ENCODE measurements at places on chromosomes 12 and 14.

DNA sequence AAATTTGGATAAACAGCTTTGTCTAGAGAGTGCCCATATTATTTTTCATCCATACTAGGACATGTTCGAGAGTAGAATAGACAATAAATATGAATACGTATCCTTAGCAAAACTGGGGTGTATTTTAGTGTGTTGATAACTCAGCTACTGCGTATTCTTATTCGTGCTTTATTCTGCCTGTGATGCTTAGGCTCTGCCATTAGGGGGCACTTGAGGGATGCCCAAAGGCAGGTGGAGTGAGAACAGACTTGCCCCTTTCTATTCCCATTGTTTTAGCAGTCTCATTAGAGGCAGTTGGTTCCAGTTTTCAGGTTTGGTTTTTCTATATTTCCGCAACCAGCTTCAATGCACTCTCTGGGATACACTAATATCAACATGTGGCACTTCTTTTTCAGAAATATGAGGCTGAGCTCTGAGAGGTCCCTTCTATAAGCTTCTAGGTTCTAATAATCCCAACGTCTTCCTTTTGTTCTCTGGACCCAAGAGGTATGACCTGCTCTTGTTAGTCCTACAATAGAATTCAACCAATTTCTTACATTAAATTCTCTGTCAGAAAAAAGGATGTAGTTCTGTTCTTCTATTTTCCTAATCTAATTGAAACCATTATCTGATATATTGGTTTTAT is 985.7 kb upstream of the FBXO33 start:
- DNase-seq = peak; percentile 7

DNA sequence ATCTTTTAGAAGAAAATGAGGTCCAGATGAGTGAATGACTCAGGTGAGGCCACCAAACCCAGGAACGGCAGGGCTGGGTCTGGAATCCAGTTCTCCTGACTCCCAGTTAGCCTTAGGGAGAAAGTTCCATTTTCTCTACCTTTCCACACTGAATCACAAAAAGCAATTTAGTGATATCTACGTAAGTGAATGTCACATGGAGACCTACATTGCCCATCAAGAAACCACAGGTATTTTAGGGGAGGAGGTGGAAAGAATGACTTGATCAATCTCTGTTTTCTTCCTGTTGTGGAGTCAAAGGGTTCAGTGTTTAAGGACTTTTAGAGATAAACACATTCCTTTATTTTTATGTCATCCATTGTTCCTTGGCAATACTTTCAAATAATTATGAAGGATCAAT is 106.9 kb upstream of the PTPRB start:
- DNase-seq = no peak

- DNase-seq = no peak
Observed at GRCh38 chr12:104600790-104601739, 144.3 kb downstream of the CHST11 start.

DNA sequence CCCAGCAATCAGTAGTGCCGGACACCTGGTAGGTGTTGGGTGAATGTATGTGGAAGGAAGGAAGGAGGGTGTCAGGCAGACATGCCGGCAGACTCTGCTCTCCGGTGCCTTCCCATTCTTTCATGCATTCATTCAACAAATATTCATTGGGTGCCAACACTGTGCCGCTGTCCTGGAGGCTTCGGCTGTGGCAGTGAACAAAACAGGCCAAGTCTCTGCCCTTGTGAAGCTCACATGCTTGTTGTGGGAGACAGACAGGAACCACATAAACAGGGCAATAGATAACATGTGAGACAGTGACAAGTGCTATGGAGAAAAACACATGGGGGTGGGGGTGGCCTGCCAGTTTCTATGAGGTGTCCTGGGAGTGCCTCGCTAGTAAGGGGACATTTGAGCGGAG is 56.5 kb upstream of the ATF1 start:
- no peak for DNase-seq

- DNase-seq = peak; percentile 42
Observed at GRCh38 chr12:65074932-65075331, 46.2 kb downstream of the WIF1 start.

GRCh38 chr12:102061096-102061559 is 663 bp downstream of the WASHC3 start:
- DNase-seq = peak; percentile 81

DNA sequence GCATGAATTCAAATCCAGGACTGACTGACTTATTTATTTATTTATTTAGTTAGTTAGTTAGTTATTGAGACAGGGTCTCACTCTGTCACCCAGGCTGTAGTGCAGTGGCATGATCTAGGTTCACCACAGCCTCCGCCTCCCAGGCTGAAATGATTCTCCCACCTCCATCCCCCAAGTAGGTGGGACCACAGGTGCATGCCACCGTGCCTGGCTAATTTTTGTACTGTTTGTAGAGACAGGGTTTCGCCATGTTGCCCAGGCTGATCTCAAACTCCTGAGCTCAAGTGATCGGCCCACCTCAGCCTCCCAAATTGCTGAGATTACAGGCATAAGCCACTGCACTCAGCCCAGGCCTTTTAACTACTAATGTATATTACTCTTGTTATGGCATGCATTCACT is 36.0 kb downstream of the BTG1 start:
- no peak for DNase-seq

DNA sequence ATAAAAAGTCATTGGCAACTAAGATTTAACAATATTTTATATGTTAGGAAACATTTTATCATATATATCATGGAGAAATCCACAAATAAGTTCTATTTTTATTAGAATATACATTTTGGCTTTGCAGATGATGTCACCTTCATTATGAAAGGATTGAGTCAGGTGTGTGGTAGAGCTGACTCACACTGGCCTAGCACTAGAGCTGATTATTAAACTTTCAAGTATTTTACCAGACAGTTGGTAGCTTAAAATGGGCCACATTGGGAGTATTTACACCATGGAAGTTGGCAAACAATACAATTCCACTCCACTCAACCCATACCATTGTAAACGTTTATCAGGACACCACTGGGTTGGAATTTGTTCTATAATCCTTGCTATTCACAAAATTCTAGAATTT is 1036.6 kb downstream of the TRHDE start:
- DNase-seq = no peak

GRCh38 chr12:27031531-27031930 is 9.2 kb downstream of the MED21 start:
- no peak for DNase-seq

- no peak for DNase-seq
Observed at GRCh38 chr12:112750971-112751370, 40.6 kb upstream of the RPH3A start.

- DNase-seq = no peak
Observed at GRCh38 chr14:96135285-96135684, 69.4 kb upstream of the BDKRB2 start.

- no peak for DNase-seq
Observed at GRCh38 chr12:47012552-47012951, 66.9 kb upstream of the PCED1B start.

GRCh38 chr14:78104160-78104559 is 66.0 kb upstream of the NRXN3 start:
- DNase-seq = no peak

- no peak for DNase-seq
Observed at GRCh38 chr12:132484183-132484890, 5.6 kb upstream of the FBRSL1 start.

DNA sequence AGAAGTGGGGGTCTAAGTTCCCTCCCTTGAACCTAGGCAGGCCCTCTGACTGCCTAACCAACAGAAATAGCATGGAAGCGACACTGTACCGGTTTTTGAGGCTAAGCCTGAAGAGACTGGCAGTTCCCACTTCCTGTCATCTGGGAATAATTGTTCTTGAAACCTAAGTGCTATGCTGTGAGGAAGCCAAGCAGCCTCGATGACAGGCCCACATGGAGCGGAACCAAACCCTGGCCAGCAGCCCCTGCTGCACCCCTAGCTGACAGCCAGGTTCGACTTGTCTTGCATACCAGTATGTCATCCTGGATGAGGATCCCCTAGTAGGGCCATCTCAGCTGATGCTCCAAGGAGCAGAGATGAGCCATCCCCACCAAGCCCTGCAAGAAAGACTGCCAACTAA is 6.4 kb upstream of the GPR68 start:
- DNase-seq = no peak

GRCh38 chr12:66808606-66809005 is 129.7 kb upstream of the GRIP1 start:
- DNase-seq = no peak

GRCh38 chr14:68233101-68233784 is 413.7 kb downstream of the RAD51B start:
- no peak for DNase-seq

- DNase-seq = no peak
Observed at GRCh38 chr12:111249018-111249370, 119.9 kb downstream of the PHETA1 start.

DNA sequence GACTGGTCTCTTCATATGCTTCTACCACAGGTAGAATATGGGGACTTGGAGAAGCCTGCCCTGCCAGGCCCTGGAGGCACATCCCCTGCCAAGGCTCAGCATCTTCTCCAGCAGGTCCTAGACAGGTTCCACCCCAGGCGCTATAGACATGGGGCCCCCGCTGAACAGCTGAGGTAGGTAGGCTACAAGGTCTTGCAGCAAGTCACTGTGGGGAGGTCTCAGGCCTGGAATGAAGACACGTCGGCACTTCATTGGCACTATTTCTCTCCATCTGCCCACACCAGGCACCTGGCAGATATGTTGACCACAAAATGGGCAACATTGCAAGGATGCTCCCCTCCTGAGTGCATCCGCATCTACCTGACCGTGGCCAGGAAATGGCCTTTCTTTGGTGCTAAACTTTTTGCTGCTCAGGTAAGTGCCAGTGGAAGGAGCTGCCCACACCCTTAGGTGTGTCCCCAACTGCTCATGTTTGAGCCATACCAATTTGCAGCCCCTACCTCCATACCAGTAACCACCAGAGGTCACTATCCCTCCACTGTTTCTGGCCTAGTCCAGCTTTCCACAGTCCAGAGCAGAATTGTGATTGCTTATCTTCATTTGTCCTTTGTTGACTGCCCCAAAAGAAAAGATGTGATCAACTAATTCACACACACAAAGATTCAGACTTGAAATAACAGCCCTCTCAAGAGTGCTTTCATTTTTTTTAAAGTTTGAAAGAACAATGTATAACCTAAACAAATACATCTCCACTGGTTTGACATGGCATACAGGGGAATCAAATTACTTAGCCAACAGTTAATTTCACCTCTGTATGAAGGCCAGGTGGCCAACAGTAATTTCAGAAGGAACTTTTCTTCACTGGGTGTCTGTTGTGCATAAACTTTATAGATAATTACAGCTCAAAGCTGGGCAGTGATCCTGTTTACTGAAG is 16.1 kb downstream of the PIGH start:
- DNase-seq = peak; percentile 67

- DNase-seq = peak; percentile 31
Observed at GRCh38 chr14:32564596-32564995, 235.5 kb downstream of the AKAP6 start.

GRCh38 chr12:109188108-109188712 is 71.8 kb downstream of the ACACB start:
- DNase-seq = no peak

GRCh38 chr12:115455268-115455681 is 771.3 kb upstream of the TBX3 start:
- no peak for DNase-seq

GRCh38 chr14:71238835-71239234 is 331.6 kb downstream of the PCNX1 start:
- DNase-seq = no peak

GRCh38 chr14:53450871-53451270 is 297.7 kb upstream of the DDHD1 start:
- no peak for DNase-seq

DNA sequence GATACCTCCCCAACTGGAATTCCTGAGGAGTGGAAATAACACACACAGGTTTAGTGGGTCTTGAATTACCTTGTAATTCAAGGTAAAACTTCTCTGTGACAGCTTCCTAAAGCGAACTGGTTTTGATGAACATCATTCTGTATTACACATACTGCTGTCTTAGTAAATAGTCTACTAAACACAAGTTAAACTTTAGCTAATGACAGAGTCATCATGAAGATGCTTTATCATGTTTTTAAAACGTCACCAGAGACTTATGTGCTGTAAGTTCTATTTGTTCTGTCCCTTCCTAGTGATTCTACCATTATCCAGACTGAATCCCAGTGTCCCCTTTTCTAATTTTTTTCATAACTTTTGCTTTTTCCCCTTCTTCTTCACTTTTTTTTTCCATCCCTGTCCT is 11.6 kb upstream of the GXYLT1 start:
- DNase-seq = no peak

DNA sequence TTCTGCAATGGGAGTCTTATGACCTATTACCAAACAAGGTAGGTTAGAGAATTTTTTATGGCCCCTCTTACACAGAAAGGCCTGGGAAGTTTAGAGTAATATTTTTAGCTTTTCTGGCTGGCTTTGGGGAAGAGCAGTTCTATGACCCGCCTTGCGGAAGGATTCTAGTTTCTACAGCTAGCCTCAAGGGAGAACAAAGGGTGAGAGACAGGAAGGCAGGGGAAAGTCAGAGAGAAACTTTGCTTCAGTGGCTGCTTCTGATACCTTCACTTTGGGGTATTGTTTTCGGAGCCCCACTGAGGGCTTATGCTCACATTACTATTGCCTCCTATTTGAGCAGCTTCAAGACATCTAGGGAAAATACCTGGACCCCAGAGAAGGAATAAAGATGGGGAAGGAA is 80.7 kb upstream of the NUDT4 start:
- DNase-seq = peak; percentile 85

DNA sequence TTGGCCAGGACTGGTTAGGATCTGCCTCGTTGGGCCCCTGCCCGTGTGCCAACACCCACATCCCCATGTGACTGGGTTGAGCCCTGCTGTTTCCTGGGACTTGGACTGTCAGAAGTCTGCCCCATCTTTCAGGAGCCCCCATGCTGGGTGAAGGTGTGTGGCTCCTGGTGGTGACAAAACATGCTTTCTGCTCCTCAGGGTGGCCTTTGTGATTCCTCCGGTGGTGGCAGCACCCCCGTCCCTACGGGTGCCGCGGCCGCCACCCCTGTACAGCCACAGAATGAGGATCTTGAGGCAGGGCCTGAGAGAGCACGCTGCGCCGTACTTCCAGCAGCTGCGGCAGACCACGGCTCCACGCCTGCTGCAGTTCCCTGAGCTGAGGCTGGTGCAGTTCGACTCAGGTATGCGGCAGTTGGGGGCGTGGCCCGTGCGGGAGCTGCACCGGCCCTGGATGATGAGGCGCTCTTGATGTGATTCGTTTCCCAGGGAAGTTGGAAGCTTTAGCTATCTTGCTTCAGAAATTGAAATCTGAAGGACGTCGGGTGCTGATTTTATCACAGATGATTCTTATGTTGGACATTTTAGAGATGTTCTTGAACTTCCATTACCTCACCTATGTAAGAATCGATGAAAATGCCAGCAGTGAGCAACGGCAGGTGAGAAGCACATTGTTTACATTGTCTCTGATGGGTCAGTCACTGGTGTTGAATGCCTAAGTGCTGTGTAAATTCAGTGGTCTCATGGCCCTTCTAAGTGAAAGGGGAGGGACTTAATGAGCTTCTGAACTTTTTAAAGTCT is 80.0 kb downstream of the EP400 start:
- no peak for DNase-seq

DNA sequence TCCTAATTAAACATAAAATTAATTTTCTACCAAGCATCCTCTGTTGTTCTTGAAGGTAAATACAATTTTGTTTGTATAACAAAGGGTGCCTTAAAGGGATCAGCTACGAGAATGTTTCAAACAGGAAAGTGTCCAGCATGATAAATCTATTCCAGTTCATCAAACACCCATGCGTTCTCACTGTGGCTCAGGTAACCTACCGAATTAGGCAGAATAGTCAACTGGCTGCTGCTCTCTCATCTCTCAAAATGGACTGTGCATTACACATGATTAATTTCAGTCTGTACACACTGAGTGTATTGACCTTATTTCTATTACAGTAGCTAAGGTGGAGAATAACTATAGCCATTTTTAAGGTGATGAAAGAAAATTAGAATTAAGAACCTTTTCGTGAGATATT is 127.5 kb upstream of the RMST start:
- no peak for DNase-seq

GRCh38 chr14:37587131-37587803 is 7.8 kb downstream of the FOXA1 start:
- no peak for DNase-seq

Data from GM12865 (cell line).